ENCODE measurements at places on chromosomes 12 and 14. TPM values are rescaled to one million over a fixed set of nuclear protein-coding genes. Genes with fewer than 3 reads are reported as not detected.

The ATF7IP gene
- 37.9 TPM for polyA plus RNA-seq

The FAM90A1 gene
- 1.0 TPM for polyA plus RNA-seq

The PNP gene
- polyA plus RNA-seq: 7.3 TPM

The GDF3 gene
- not detected for polyA plus RNA-seq

The SERPINA1 gene
- polyA plus RNA-seq: 0.61 TPM

The KCNH5 gene
- not detected for polyA plus RNA-seq

The GPX2 gene
- 0.67 TPM for polyA plus RNA-seq

The FAM216A gene
- polyA plus RNA-seq: 13.9 TPM

The SPRYD4 gene
- 3.0 TPM for polyA plus RNA-seq

DNA sequence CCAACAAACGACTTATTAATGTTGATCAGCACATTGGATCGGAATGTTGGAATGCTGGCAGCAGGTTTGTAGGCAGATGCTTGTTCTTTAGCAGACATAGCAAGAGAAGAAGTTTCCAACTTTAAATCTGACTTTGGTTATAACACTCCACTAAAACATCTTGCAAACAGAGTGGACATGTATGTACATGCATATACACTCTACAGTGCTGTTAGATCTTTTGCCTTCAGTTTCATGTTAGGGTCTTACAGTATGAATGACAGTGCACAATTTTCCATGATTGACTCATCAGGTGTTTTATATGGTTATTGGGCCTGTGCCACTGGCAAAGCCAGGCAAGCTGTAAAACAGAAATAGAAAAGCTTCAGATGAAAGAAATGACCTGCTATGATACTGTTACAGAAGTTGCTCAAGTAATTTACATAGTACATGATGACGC lies 14.3 kb upstream of the DHRS7 start:
- DNase-seq: no peak

DNA sequence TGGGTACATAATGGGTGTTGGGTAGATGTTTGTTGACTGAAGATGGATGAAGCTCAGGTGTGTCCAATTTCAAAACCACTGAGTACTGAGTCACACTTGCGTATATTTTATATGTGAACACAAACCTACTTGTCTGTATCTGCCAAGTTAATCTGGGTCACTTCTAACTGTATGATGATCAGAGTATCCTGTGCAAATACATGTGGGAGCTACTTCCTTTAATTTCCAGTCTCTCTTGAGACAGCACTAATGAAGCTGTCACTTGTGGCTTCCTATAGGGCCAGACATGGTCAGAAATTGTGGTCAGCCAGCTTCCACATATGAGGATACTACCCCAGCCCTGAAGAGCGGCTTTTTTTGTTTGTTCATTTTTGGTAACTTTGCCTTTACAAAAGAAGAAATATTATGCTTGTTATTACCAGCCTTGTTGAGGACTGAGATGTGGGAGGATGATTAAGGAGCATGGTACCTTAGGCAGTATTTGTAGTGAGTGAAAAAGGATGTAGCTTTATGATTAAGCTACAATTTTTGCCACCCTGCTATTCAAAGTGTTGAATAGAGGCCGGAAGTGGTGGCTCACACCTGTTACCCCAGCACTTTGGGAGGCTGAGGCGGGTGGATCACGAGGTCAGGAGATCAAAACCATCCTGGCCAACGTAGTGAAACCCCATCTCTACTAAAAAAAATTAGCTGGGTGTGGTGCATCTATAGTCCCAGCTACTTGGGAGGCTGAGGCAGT lies 32.4 kb downstream of the PLXNC1 start:
- no peak for DNase-seq

- DNase-seq: no peak
Observed at GRCh38 chr14:57957441-57957840, 91.5 kb upstream of the SLC35F4 start.

DNA sequence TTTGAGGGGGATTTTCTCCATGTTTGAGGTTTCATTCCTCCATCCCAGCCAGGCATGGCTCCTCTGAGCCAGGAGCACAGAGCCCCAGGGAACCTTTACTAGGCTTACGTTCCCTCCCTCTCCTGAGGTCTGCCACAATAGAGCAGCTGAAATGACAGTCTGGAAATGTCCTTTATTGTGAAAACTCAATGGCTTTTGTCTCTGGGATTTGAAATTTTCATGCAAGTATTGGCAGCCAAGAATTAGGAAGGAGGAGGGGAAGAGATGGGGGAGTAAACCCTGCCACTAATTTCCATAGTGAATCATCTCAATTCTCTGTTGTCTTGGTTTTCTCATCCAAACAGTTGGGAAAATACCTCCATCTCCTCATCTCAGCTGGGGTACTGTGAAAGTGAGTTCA lies 2.6 kb upstream of the PLEKHG3 start:
- DNase-seq: no peak

DNA sequence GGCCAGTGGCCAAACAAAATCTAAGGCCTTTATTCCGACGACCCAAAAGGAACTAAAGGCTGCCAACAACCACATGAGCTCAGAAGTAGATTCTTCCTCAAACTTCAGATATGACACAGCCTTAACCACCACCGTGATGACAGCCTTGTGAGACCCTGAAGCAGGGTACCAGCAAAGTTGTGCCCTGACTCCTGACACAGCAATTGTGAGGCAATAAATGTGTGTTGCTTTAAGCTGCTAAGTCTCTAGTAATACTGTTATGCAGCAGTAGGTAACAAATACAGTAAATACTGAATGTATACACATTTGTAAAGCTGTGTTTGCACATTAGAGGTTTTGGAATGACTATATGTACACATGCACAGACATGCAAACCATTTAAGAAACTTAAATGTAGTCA lies 10.7 kb upstream of the SLC6A13 start:
- no peak for DNase-seq

DNA sequence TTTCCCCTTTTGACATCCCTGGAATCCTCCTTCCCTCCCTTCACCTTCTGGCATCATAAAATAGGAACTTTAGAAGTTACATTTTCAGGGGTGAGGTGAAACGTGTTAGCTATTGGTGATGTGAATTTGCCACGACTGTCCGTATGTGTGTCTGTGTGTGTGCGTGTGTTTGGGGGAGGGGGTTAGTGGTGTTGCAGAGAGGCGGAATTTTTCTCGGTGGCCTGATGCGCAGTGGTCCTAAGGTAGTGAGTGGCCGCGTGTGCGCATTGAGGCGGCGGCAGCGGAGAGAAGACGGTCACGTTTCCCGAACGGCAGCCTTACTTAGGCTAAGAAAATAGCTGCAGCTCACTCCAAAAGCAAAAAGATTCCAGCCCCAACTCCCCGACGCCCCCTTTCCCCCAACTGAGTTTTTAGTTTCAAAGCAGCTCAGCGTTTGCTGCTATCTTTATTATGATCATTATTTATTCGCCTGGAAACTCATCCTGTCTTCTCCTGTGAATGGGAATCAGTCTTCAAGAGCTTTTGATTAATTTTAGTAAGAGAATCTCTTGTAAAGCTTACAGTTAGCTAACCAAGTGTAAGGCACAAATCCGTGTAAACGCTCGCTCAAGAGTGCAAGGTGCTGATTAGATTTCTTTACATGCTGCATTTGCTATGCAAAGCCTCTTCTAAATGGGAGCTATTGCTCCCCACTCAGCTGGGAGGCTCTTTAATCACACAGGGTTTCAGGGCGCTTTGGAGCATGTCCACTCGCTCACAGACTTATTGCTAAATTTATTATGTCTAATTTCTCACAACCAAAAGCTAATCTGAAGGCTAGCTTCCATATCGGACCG lies 4.7 kb downstream of the FLRT2 start:
- DNase-seq: peak; percentile 55

DNA sequence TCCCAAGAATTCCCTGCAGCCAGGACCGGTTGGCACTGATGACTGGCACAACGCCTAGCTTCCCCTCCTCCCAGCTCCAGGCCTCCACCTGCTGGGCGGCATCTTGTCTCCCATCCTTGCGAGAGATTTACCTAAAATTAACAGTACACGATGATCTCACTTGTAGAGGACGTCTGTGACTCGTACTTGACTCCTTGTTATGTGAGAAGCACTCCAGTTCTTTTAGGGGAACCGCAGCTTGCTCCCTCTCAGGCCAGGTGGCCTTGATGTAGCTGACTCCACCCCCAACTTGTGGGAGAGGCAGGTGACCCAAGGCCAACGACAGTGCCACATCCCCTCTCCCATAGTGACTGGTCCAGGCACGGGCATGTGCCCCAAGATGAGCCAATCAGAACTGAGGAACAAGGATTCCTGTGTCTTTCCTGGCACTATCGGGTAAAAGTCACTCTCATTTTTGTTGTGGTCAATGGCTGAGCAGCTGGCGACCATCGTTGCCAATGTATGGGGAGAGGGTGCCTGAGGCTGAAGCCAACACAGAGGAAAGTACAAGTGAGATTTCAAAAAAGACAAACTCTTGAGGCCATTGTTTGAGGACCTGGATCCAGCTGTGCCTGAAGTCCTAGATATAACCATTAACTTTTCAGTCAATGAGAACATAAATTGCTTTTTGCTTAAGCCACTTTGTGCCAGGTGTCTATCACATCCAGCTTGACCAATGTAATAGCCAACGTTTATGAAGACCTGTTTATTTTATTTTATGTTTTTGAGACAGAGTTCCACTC lies 208.7 kb downstream of the RBM19 start:
- no peak for DNase-seq

- DNase-seq: no peak
Observed at GRCh38 chr14:70597731-70598130, 2.7 kb downstream of the MED6 start.

GRCh38 chr12:106739318-106739717 lies 35.2 kb upstream of the RIC8B start:
- no peak for DNase-seq

GRCh38 chr12:92218394-92219077 lies 72.9 kb upstream of the BTG1 start:
- no peak for DNase-seq

DNA sequence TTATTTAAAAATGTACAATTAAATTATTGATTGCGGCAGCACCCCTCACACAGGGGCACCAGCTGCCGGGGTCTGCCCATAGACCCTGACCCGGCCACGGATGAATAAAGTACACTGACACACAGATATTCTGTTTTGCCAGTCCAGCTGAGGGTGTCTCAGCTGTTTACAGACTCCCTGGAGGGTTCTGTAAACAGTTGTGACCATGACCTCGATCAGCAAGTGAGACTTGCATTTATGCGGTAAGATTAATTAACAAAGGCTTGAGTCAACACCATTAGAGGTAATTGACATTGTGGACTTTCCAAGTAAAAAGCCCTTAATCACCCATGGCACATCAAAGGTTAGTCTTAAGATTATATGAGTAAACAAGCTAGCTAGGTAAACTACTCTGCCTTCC lies 94.3 kb downstream of the FUT8 start:
- DNase-seq: no peak
